ENCODE measurements at places on chromosomes 3 and 15.

GRCh38 chr15:45200799-45201556, 13.2 kb upstream of the SHF start:
- DNase-seq, result peak; percentile 84
- no peak overlapping the region for H3K27ac ChIP-seq
- peaks cover 8% of the 10 kb centered on the region for H3K4me1 ChIP-seq
- H3K27me3 ChIP-seq, result peaks cover 15% of the 10 kb centered on the region

DNA sequence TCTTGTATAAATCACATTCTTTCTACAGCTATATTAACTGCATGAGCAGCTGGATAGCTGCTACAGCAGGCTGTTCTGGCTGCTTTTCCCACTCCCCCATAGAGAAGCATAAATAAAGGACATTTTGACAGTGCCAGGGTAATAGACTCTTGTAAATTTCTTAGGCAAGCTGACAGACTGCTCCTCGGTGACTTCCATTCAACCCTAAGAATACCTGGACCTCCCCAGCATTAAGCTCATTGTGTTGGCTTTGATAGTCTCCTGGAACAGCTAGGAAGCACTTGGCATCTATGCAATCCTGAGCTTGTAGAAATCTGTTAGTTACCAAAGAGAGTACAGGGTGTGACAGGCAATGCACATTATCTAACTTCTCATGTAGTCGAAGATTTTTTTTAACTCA, 475.4 kb downstream of the AGBL1 start:
- H3K4me3 ChIP-seq, result peak overlapping the region; percentile 59
- DNase-seq, result peak; percentile 18
- H3K27me3 ChIP-seq, result no peaks in the 10 kb centered on the region
- no peak overlapping the region for H3K27ac ChIP-seq
- peaks cover 60% of the 10 kb centered on the region for H3K4me1 ChIP-seq

- H3K4me1 ChIP-seq, result peaks cover 95% of the 10 kb centered on the region
- H3K36me3 ChIP-seq, result peaks cover 23% of the 10 kb centered on the region
- H3K27ac ChIP-seq, result peak overlapping the region; percentile 69
Observed at GRCh38 chr3:37741644-37742043, 120.0 kb upstream of the CTDSPL start.

- no peak overlapping the region for H3K27ac ChIP-seq
- H3K27me3 ChIP-seq, result peaks cover 12% of the 10 kb centered on the region
- no peak overlapping the region for H3K4me3 ChIP-seq
- H3K4me1 ChIP-seq, result no peaks in the 10 kb centered on the region
- DNase-seq, result no peak
Observed at GRCh38 chr15:58298879-58299850, 132.6 kb upstream of the LIPC start.

DNA sequence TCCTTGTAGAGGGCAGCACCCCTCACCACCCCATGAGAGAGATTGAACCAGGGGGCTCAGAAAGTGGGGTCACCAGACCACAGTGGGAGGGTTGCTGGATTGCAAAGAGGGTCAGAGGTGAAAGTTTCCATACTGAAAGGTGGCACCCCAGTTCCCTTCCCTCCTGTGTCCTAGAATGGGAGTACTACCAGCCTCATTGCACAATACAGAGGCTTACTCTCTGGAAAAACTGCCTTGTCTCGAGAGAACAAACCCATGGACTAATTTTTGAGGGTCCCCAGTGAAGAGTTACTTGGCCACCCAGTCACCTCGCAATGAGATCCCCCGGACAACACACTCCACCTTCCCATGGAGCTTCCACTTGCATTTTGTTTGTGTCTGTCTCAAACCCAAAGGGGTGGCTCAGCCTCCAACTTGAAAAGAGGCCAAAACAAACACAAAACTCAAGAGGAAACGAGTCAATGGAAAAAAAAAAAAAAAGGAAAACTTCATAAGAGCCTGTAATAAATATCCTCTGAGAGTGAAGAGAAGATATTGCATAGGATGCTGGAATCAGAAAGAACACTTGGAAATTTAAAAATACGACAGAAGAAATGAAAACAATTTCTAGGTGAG, 18.6 kb downstream of the MESP2 start:
- DNase-seq, result no peak
- no peak overlapping the region for H3K27ac ChIP-seq
- peaks cover 9% of the 10 kb centered on the region for H3K4me1 ChIP-seq
